NCI-H2171 treated with DMSO at 0.1 percent for 48 hours (cell line): ENCODE measurements at places on chromosomes 2 and 18.

DNA sequence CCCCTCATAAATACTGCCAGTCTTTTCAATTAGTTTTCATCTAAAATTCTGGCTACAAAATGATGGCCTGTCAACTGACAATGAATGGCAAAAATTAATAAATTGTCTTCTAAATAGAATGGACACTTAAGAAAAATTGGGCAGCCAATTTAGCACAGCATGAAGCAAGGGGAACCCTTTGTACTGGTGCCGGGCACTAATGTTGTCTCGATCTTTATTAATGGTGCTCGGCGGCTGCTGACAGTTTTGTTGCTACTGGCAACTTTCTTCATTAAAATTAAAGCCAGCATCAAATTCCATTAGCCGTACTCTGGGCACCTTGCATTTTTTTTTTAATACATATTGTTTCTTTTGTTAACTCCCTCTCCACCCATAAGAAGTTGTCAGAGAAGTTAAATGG, 309.3 kb downstream of the GBX2 start:
- DNase-seq = no peak

DNA sequence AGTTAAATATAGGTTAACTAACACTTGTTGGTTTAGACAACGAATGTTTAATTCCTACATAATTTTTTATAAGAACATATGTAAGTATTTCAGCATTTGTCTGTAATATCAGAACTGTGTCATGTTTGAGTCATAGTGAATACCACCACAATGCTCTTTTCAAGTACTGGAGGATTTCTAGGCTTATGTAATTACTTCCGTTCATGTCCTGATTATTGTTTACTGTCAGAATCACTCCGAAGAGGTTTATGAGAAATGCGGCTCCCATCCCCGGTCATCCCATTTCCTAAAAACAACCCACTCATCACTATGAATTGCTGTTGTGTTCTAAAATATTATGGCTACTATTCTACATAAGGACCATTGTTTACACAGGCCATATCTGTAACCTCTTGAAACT, 45.1 kb downstream of the CDH19 start:
- DNase-seq = no peak

DNA sequence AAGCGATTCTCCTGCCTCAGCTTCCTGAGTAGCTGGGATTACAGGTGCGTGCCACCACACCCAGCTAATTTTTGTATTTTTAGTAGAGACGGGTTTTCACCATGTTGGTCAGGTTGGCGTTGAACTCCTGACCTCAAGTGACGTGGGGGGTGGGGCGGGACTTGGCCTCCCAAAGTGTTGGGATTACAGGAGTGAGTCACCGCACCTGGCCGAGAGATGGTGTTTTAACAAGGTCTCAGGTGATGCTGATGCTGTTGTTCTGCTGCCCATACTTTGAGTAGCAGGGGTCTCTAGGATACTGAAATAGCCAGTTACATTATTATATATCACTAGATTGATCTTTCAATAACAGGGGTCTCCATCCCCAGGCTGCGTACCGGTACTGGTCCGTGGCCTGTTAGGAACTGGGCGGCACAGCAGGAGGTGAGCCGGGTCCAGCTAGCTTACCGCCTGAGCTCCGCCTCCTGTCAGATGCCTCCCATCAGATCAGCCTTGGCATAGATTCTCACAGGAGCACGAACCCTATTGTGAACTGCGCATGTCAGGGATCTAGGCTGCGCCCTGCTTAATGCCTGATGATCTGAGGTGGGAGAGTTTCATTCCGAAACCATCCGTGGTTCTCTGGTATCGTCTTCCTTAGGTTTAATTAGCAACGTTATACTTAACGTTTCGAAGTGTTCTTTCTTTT, 48.3 kb upstream of the SLC38A11 start:
- DNase-seq = no peak

DNA sequence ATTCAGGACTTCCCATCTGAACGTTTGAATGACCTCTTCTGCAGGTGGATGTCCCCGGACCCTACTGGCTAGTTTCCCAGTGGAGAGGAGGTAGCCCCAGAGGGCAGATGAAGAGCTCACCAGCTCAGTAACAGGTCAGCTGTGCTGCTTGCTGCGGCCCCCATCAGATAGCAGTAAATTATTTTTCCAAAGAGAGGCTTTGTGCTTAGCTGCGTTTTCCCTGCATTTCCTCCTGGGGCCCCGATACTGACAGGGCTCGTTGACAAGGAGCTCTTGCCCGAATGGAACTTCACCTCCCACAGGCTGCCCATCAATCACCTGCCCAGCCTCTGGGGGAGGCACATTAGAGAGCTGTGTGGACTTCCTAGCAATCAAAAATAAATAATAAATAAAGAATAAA, 185.8 kb downstream of the DOK6 start:
- DNase-seq = no peak

GRCh38 chr2:9700109-9700495, 69.3 kb upstream of the YWHAQ start:
- DNase-seq = no peak

GRCh38 chr18:50870138-50870845, 8.6 kb upstream of the ME2 start:
- no peak for DNase-seq

DNA sequence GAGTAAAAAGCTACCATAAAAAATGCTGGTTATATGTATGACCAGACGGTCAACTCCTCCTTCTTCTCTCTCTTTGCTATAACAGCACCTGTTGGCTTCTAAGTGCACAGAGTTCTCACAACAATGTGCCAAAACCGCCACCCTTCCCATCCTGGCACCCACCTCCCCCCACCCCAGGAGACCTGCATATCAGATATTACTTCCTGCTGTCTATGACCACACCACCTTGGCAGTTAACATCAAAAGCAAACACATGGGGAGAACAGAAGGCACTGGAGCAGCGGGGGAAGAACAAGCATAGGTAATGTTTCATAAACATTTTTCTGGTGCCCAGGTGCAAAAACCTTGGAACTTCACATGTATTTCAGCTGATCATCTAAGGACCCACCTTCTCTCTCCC, 15.5 kb downstream of the SPRED2 start:
- DNase-seq = peak; percentile 83

DNA sequence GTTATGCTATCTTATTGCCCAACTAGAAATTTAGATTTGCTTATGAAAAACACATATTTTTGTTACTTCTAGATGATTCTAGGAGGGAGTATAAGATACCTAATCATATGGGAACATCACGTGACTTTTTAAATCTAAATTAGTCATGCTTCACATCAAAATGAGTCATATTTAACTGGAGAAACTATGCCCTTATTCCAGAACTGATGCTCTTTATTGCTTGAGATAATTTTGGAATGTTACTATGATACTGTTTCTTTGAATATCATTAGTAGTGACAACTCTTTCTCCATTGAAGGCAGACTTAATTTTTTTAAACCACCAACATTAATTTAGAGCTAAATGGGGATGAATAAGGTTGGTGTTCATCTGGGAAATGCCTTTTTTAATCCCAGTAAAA, 19.9 kb upstream of the ELAC1 start:
- no peak for DNase-seq

GRCh38 chr2:20674974-20675679, 8.2 kb downstream of the GDF7 start:
- DNase-seq = no peak

DNA sequence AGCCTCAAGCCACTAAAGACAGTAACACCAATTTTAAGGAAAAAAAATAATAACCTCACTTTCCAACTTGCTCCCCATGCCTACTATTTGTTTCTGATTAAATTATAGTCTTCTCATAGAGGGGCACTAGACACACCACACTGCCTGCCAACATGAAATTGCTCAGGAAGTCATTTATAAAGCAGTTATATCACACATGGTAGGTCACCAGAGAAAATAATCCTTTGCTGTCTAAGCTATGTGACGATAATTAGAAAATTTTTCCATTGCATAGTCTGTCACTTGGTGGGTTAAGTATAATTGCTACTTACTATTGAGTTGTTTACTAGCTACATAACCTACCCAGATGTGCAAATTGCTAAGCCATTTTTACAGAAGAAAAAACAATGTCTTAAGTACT, 85.2 kb downstream of the INO80D start:
- no peak for DNase-seq

- no peak for DNase-seq
Measured at GRCh38 chr2:220163486-220163885, 536.1 kb downstream of the SLC4A3 start.

DNA sequence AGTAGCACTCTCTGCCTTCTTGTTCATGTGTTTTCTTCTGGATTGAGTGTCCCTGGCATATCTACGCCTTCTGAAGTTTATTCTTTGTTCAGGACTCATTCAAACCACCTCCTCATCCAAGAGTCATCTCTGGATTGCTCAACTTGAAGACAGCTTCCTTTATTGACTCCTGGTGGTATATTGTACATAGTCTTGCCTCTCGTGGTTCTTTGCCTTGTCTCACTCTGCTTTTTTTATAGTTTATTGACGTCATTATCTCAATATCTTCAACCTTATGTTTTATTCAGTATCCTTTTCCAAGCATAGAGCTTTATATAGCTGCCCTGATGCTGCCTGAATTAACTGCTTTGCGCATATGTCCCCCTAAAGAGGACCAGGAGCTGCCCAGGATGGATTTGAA, 161.7 kb downstream of the INSIG2 start:
- no peak for DNase-seq

GRCh38 chr2:83106853-83107252, 1352.2 kb downstream of the SUCLG1 start:
- DNase-seq = no peak

DNA sequence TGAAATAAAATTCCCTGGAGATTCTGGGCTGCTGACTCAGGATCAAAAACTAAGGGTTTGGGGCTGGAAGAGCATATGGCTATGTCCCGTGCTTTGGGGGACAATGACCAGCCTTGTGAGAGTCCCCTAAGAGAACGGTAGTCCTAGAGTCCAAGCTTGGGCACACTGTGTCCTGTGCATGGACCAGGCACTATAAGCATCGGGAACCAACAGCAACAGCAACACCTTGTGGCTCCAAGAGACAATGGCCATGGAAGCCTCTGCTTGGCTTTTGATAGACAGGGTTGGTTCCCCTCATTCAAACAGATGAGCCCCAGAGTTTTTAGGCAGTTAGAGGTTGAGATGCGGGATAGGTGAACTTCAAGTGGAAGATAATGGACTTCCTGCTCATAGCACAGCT, 294.4 kb upstream of the CHAC2 start:
- peak; percentile 5 for DNase-seq

DNA sequence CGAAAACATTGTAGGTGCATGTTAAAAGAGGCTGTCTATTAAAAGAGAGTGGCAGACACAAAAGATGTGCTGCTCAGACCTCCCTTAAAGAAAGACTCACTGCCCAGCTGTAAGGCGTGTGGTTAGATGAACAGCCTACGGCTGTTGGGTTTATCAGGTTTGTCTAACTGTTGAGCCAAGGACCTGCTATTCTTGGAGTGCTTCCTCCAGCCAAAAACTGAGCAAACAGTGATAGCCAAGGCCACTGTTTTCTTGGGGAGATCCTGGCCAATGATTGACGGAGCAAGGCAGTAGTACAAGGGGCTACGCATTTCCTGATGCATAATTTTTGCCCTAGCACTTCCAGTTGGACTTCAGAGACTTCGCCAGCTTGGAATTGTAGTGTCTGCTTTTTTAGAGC, 1.4 kb upstream of the RAB3GAP1 start:
- DNase-seq = no peak

DNA sequence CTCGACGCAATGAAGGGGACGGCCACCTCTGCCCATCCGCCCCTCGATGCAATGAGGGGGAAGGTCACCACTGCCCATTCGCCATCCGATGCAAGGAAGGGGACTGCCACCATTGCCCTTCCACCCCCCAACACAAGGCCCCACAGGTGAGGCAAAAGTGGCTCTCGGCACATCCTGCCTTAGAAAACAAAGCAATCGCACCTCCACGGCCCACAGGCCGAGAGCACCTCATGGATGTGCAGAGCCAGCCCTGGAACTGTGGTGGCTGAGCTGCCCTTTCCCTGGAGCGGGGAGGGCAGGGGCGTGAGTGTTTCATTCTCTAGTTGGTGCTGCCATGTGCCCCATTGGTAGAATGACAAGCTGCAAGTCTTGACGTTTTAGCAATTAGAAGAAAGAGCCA, 320.6 kb upstream of the SALL3 start:
- no peak for DNase-seq

- DNase-seq = peak; percentile 10
Measured at GRCh38 chr2:217279140-217279539, 419.3 kb upstream of the TNP1 start.

DNA sequence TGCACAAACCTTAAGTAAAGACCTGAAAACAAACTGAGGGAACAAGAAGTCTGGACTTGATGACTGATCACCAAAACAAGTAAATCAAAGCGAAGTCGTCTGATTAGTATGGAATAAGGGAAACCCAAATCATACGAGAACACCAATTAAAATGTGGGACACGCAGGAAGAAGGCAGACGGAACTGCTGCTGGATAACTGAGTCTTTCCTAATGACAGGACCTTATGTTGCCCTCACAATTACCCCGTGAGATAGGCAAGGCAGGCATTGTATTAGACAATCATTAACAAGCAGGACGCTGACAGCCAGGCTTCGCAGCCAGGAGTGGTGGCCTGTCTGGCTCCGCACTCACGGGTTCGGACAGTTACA, 614 bp upstream of the COQ10B start:
- DNase-seq = no peak

DNA sequence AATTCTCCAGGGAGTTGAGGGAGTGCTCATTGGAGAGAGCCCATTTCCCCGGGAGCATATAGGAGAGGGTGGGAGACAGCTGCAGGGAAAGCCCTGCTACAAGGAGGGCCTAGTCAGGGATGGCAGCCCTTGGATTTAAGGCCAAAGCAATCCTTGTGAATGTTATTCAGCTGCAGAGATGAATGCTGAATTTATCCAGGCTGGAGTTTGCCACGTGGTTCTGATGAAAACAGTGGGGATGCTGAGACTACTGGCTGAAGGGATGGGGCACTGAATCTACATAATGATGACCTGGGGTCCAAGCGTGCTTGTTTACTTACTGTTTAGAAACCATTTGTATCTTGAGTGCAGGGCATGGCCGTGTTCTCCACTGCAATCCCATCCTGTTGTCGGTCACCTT, 35.6 kb upstream of the RNF149 start:
- DNase-seq = no peak

GRCh38 chr2:80053522-80054345, 250.8 kb downstream of the LRRTM1 start:
- peak; percentile 17 for DNase-seq

- no peak for DNase-seq
Measured at GRCh38 chr2:213021971-213022899, 129.2 kb downstream of the IKZF2 start.

- DNase-seq = peak; percentile 41
Measured at GRCh38 chr2:172693037-172693436, 42.6 kb upstream of the RAPGEF4 start.
